ENCODE measurements at places on chromosomes 13 and 19.

- H3K27ac ChIP-seq, result peak overlapping the region; percentile 15
- H3K27me3 ChIP-seq, result no peaks in the 10 kb centered on the region
- H3K36me3 ChIP-seq, result no peaks in the 10 kb centered on the region
- H3K4me3 ChIP-seq, result no peak overlapping the region
- peaks cover 52% of the 10 kb centered on the region for H3K4me1 ChIP-seq
Observed at GRCh38 chr13:46606970-46607369, 54.0 kb downstream of the LRCH1 start.

DNA sequence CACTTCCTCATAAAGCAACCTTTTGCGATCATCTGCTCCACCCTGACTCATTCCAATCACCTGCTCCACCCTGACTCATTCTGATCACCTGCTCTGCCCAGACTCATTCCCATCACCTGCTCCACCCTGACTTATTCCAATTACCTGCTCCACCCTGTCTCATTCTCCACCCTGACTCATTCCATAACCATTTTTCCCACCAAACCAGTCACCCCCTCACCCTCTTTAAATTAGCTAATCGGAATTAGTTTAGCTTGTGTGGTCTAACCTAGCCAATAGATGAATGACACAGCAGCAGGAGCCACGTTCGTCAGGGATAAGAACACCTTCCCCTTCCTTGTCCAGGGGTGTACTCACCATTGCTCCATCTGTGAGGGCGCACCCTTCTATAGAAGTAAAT, 134.0 kb downstream of the COG6 start:
- H3K36me3 ChIP-seq, result peaks cover 7% of the 10 kb centered on the region
- H3K4me3 ChIP-seq, result no peak overlapping the region
- peaks cover 5% of the 10 kb centered on the region for H3K4me1 ChIP-seq
- H3K27ac ChIP-seq, result no peak overlapping the region

DNA sequence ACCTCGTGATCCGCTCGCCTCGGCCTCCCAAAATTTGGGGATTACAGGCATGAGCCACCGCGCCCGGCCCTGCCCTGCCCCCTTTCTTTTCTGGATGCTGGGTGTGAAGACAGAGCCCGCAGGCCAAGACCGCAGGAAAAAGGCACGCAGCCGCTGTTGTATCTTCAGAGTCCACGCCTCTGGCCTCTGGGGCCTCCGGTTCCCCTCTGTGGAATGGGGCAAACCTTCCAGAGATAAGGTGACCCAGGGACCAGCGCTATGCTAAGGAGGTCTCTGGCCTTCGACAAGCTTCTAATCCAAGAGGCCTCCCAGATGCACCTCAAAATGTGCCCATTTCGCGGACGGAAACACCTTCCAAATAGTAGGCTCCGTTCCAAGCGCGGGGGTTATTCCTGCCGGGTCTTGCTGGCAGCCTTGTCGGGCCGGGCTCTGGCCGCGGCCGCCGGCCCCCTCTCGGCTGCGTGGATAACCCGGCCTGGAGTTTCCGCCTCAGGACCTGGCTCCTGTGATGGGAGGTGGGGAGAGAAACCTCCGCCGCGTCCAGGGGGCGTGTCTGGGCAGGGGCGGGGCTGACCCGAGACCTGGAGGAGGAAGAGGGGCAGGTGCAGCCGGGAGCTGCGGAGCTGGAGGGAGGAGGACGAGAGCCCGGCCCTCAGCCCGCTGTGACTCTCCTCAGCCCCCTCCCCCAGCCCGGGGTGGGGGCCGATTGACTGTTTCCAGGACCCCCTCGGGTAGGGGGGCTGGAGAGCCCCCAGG, 13.1 kb downstream of the TJP3 start:
- peaks cover 10% of the 10 kb centered on the region for H3K4me1 ChIP-seq
- peaks cover 4% of the 10 kb centered on the region for H3K27me3 ChIP-seq
- H3K27ac ChIP-seq, result no peak overlapping the region
- H3K36me3 ChIP-seq, result no peaks in the 10 kb centered on the region
- peak; percentile 92 for DNase-seq

- H3K36me3 ChIP-seq, result no peaks in the 10 kb centered on the region
- peaks cover 3% of the 10 kb centered on the region for H3K27me3 ChIP-seq
- H3K4me1 ChIP-seq, result no peaks in the 10 kb centered on the region
Observed at GRCh38 chr13:26929971-26930730, 169.6 kb upstream of the GPR12 start.

DNA sequence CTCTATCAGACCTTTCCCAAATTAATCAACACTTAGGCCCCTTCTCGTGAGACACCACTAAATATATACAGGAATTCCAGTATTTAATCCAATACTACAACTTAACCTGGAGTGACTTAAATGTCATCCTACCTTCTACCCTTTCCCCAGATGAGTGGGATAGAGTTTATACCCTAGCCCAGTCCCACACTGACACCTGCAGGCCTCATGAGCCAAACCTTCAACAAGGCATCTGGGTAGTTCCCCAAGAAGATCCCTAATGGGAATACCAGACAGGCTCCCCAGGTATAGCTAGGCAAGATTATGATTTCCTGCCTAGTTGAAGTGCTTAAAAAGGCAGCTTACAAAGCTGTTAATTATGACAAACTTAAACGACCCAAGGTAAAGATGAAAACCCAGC, 15.9 kb downstream of the ZNF83 start:
- H3K27me3 ChIP-seq, result no peaks in the 10 kb centered on the region
- H3K36me3 ChIP-seq, result peaks cover 25% of the 10 kb centered on the region
- DNase-seq, result no peak
- H3K4me3 ChIP-seq, result no peak overlapping the region
- H3K4me1 ChIP-seq, result peaks cover 6% of the 10 kb centered on the region
- H3K27ac ChIP-seq, result no peak overlapping the region

- peaks cover 6% of the 10 kb centered on the region for H3K4me1 ChIP-seq
- H3K27ac ChIP-seq, result no peak overlapping the region
- no peak overlapping the region for H3K4me3 ChIP-seq
- no peaks in the 10 kb centered on the region for H3K36me3 ChIP-seq
- H3K27me3 ChIP-seq, result peaks cover 1% of the 10 kb centered on the region
Observed at GRCh38 chr19:29789007-29789406, 22.8 kb upstream of the CCNE1 start.

- H3K36me3 ChIP-seq, result no peaks in the 10 kb centered on the region
- H3K4me1 ChIP-seq, result no peaks in the 10 kb centered on the region
- no peak overlapping the region for H3K4me3 ChIP-seq
- no peak overlapping the region for H3K27ac ChIP-seq
- no peak for DNase-seq
Observed at GRCh38 chr19:13538601-13539253, 32.4 kb upstream of the CACNA1A start.

GRCh38 chr19:1510442-1510806, 2.4 kb downstream of the ADAMTSL5 start:
- H3K4me1 ChIP-seq, result peaks cover 12% of the 10 kb centered on the region
- H3K27me3 ChIP-seq, result no peaks in the 10 kb centered on the region
- no peak overlapping the region for H3K4me3 ChIP-seq
- no peaks in the 10 kb centered on the region for H3K36me3 ChIP-seq
- H3K27ac ChIP-seq, result no peak overlapping the region

All from activated CD4-positive, alpha-beta T cell treated with anti-CD3 and anti-CD28 coated beads for 36 hours (primary cell).